Activated CD8-positive, alpha-beta T cell treated with anti-CD3 and anti-CD28 coated beads for 36 hours (primary cell): ENCODE measurements at places on chromosomes 2 and 18. TPM values are rescaled to one million over a fixed set of nuclear protein-coding genes. Genes with fewer than 3 reads are reported as not detected.

GRCh38 chr2:2901384-2902345 is 476.0 kb downstream of the EIPR1 start:
- peak; percentile 3 for DNase-seq

The KIF3C gene
- 3.6 TPM for total RNA-seq

- DNase-seq = no peak
Measured at GRCh38 chr2:1727796-1728474, 16.4 kb downstream of the PXDN start.

DNA sequence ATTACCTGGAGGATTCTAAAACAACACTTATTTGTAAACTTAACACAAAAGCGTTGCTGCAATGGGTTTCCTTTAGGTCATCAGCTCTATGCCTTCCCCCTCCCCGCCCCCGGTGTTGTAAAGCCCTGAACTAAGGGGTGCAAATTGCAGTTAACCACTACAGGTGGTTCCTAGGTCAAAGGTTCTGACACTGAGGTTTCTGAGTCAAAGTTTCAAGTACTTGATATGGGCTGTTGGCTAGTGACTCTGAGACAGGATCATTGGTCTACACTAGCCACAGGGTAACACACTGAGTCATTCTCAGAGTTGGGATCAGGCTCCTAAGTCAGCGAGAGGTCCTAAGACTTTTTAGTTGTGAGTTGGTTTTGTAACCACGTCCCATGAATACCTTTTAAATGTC is 15.4 kb downstream of the IL1B start:
- peak; percentile 86 for DNase-seq

- no peak for DNase-seq
Measured at GRCh38 chr2:95072424-95072823, 46.9 kb downstream of the MAL start.

DNA sequence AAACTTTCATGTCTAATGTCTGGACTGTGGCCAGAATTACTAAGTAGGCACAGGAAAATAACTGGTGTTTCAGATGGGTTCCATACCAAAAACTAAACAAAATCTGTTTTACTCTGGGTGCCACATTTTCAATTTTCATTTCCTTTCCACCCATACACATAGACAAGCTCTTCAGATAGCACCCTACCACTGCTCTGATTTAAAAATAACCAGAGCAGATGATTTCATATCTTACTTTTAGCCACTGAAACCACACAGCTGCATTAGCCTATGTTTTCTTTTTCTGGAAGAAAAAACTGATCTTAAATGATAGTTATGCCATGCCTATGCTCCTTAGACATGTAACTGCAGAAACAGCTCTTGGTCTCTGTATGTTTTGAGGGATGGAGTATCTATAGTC is 647.6 kb downstream of the CPS1 start:
- DNase-seq = no peak

DNA sequence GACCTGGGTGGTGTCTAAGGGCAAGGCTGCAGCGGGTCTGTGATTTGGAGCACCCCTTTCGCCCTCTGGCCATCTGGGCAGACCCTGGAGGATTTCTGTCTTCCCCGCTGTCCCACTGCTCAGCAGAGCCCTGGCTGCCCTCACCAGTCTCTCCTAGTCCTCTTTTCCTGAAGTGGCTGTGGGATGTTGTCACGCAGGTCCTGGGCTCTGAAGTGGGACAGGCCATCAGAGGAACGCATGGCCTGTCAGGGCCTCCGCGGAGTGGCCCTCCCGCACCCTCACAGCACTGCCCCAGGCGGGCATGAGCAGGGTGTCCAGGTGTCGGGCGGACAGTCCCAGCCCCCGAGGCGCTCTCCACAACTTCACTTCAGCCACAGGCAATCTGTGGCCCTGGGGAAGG is 1.1 kb upstream of the TMEM185B start:
- DNase-seq = no peak

DNA sequence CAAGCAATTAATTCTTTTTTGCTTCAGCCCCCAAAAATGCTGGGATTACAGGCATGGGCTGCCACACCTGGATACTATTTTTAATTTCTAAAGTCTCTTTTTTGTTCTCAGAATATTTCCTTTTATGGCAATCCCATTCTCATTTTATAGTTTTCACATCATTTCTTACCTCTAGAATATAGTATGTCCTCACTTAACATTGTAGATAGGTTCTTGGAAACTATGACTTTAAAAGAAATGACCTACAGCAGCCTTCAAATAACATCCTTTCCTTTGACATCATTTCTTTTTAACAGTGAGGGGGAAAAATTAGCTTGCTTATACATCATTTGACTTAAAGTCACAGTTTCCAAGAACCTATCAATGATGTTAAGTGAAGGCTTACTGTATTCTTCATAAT is 31.6 kb downstream of the RBBP8 start:
- DNase-seq = no peak
